ENCODE measurements at places on chromosomes 1 and 21.

DNA sequence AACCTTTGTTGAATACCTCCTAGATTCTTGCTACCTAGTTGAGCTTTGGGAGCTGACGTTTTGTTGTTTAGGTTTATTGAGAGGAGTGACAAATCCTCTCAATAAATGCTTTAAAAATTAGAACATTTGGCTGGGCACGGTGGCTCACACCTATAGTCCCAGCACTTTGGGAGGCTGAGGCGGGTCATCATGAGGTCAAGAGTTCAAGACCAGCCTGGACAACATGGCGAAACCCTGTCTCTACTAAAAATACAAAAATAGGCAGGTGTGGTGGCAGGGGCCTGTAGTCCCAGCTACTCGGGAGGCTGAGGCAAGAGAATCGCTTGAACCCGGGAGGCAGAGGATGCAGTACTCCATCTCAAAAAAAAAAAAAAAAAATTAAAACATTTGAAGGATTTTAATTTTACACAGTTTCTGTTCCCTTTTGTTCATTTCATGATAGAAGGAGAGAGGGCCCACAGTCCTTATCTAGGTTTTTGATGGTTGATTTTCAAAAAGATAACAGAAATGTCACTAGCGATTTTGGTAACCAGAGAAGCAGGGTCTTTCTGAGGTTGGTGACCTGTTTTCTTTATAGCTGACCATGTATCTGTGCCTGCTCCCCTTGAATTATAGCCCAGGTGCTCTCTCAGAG is 44.2 kb upstream of the PIGV start:
- DNase-seq = no peak

- no peak for DNase-seq
Observed at GRCh38 chr21:34092262-34092921, 19.0 kb downstream of the MRPS6 start.

- DNase-seq = peak; percentile 59
Observed at GRCh38 chr1:12539705-12540579, 78.1 kb downstream of the DHRS3 start.

DNA sequence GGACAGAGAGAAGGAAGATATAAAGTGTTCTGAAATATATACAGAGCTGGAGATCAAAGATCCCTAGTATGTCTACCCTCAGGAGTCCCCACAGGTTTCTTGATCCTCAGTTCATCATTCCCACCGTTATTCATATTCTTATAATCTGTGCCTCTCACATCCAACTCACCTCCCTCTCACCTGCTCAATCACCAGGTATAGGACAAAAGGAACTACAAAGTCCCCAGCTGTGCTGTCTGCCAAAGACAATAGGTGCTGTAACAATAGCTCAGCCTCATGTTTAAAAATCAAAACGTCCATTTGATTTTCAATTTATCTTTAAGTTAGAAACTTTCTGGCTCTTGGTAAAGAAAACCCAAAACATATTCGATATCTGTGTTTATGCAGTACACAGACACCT is 121.1 kb upstream of the PKN2 start:
- DNase-seq = no peak

- peak; percentile 12 for DNase-seq
Observed at GRCh38 chr1:22930240-22930912, 42.3 kb downstream of the LACTBL1 start.

DNA sequence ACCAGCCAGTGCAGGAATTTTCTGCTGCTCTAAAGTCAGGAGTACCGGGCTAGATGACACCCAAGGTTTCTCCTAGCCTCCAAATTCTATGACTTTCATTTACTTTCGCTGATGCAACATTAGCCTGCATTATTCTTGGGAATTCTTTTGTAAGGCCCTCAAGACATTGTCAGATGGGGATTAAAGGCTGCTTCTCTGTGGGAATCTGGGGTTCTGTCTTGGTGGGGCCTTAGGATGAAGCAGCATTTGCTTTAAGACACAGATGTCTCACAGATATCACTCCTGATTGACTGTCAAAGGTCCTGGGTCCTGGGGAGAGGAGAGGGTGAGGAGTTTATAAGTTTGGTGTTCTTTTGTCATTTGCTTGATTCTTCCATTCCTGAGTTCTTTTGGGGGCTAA is 11.6 kb downstream of the PKP1 start:
- DNase-seq = no peak

GRCh38 chr1:150561974-150562445 is 12.8 kb downstream of the ADAMTSL4 start:
- peak; percentile 96 for DNase-seq

GRCh38 chr1:193626695-193627094 is 440.3 kb upstream of the B3GALT2 start:
- DNase-seq = no peak

DNA sequence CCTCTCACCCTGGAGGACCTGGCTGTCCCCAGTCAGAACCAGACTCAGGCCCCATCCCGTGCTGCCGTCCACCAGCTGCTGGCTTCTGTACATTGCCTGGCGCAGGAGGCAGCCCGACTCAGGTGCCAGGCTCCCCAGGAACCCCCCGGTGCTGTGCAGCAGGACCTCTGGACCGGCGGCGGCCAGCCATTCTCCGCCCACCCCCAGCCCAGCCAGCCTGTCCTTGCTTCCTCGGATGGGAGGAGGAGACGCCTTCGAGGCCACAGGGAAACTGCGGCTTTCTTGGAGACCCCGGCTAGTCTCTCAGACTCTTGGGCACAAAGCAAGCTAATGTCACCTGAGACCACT is 4.4 kb downstream of the C1orf167 start:
- no peak for DNase-seq

DNA sequence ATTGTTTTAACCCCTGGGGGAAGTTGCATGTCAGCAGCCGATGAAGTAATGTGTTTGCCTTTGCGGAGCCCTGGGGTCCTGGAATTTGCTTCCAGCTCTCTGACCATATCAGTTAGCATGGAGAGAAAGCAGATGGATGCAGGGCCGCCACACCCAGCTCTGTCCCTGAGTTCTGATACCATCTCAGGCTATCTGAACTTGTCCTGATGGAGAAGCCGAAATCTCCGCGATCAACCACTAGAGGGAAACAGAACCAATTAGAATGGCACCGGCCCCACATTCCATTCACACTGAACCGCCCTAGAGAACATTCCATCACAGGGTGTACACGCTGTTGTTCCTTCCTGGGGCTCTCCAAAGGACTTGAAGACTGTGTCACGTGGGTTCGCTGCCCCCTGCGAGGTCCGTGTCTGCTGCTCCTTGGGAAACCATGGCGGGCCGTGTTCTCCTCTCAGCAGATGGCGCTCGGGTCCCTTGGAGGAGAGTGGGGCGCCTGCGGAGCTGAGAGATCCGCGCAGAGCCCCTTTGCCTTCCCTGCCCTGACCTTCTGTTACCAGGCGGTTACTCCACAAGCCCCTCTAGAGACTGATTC is 75.4 kb downstream of the ABCA4 start:
- peak; percentile 99 for DNase-seq

DNA sequence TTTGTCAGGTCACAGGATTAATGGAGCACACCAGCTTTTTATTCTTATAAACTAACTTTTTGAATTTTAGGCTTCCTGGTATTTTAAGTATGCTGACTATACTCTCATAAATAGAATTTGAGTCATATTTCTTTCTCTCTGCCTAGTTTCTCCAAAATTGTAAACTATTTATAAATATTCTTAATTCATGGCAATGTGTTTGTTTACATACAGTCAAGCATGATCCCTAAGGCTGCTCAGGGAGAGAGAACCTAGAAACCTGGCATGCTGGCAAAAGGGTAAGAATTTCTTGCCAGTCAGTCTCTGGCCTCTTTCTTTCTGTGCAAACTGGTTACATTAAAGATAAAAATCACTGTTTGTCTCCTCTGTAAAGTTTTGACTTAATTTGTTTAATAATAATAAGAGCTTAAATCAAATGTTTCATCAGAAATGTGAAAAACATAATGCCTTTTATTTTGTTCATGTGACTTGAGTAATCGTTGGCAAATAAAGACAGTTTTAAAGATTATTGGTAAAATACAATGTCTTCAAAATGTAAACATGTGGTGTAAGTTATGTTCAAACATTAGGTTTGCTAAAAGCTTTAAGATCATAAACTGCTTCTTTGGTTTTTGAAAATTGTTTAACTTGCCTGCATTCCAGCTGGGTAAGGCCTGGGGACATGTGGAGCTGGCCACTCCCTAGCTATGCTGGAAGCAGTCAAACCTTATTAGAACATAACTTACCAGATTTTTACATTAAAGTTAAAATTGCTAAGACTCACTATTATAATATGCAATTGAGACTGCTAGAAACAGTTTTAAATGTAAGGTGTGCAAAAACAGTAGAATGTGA is 1401.7 kb downstream of the NCAM2 start:
- DNase-seq = no peak

DNA sequence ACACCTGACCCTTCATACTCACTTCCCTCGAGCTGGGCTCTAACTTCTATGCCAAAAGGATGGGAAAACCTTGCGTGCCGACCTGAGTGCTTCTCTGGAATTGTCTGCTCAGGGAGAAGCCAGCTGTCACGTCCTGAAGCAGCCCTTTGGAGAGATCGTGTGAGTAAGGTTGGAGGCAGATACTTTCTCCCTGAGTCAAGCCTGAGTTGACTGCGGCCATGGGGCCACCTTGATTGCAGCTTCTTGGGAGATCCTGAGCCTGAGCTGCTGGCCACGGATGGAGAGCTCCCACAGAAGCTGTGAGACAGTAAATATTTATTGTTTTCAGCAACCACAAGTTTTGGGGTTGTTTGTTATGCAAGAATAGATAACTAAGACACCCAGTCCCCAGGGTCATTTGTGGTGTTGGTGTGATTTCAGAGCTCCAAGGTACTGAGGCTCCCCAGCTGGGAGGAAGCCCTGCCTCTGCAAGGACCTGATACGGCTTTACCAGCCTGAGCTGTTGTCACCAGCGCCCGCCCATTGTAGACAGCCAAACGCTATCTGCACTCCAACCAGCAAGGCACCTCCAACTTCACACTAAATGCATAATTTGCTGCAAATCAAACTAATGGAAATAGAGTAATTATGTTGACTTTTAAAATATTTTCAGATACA is 531.6 kb downstream of the PTPRU start:
- no peak for DNase-seq

- DNase-seq = no peak
Observed at GRCh38 chr1:77056525-77056924, 162.7 kb downstream of the PIGK start.

- peak; percentile 54 for DNase-seq
Observed at GRCh38 chr1:103056423-103056822, 51.9 kb downstream of the COL11A1 start.

DNA sequence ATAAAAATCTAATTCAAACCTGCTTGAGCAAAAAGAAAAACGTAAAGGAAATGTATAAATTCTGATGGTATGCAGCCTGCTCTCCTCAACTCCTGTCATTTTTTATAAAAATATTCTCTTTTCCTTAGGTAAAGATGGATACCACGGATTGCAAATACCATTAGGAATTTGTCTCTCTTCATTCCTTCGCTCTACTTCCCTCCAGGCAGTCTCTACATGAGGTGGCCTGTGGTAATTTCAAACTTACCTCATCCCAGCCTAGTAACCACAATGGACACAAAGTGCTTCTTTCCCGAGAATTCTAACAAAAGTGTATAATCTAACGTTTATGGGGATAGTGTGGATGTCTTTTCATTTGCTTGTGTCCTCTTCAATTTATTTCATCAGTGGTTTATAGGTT is 239.5 kb upstream of the LRRC7 start:
- no peak for DNase-seq

DNA sequence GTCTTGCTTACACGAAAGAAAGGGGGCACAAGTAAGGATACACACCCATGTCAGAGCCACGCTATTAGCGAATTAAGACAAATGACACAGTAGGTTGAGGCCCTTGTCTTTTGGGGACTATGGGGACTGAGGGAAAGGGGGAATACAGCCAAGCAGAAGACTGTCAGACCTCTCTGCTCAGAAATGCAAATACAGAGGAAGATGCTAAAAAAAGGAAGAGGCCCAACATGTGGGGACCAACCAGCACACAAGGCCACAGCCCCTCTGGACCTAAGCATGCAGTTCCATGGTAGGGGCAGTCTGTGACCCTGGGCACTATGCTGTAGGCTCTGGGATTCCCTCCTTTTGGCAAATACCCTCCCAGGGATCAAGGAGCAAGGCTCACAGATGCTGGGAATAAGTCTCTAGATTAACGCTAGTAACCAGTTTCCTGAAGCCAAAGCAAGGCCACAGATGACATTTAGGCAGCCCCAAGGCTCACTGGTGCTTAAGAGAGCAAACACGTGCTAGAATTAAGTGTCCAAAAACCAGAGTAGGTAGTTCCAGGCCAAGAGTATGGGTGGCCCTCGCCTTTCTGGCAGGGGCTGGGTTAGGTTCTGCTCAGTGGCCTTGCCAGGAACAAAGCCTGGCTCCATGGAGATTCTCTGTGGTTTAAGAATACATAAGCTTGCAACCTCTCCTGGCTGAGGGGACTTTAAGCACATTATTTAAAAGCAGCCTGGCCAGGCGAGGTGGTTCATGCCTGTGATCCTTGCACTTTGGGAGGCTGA is 38.2 kb downstream of the RABIF start:
- no peak for DNase-seq

GRCh38 chr1:105865546-105865945 is 1190.9 kb upstream of the PRMT6 start:
- no peak for DNase-seq

DNA sequence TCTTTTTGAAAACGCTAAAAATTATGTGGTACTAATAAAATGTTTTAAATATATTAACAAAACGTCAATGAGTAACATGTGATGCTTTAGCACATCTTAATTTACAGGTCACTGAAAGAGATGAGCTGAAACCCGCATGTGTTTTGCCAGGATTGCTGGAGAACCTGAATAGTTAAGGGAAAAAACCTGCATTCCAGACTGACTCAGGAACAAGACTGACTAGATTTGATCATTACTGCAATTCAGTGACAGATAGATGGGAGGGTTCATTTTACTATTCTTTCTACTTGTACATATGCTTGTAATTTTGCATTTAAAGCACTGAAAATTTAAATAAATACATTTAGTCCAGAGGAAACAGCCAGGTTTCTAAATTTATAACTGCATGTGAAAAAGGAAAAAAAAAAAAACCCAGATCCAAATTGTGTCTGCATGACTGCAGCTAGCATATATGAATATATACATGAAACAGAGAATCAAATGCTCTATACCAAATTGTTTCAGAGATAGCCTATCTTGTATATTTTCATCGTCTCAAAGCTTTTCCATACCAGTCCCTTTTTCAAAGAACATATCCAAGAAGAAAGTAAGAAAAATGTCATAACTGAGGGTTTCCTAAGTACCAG is 71.7 kb downstream of the APP start:
- no peak for DNase-seq

DNA sequence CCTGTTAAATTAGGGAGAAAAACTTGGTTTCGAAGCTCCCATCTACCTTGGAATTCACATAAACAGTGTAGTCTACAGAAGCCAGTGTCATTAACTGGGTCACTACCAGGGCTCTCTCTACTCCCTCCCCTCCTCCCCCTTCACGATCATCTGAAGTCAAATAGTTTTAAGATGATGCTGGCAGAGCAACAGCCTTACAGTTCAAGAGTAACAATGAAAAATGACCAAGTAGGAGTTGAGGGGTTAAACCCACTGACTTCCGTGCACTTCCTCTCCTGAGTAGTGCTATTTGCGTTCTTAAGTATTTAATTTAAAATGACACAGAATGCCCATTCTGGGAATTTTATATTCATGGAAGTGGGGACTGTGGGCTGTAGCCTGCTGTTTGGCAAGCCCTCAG is 236.9 kb downstream of the SIPA1L2 start:
- no peak for DNase-seq

- no peak for DNase-seq
Observed at GRCh38 chr1:164361927-164362326, 197.1 kb upstream of the PBX1 start.

All from smooth muscle cell of the brain vasculature (primary cell).